Cardiac fibroblast (primary cell): ENCODE measurements at places on chromosomes 6 and 20.

- DNase-seq: no peak
These were observed 407.6 kb downstream of the COL12A1 start for GRCh38 chr6:74798302-74798701.

- DNase-seq: no peak
These were observed 144.3 kb downstream of the ADGRB3 start for GRCh38 chr6:68779366-68779765.

DNA sequence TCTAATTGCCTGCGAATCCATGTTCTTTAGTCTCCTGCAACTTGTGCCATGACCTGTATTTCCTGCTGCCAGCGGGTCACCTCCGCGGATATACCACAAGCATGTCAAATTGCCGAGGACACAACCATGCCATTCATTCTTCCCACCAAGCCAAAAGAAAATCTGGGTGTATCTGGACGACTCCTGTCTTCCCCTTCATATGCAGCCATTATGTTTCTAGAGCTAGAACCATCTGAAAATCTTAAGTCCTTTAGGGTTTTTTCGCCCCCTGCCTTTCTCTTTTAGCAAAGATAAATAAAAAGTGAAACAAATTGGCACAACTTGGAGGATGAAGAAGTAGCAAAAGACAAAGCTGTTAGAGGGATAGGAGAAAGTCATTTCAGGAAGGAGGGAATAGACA, 242.6 kb downstream of the ARID1B start:
- no peak for DNase-seq

GRCh38 chr6:138885156-138885819, 89.4 kb downstream of the ECT2L start:
- no peak for DNase-seq

GRCh38 chr6:37483917-37484785, 15.5 kb downstream of the CCDC167 start:
- DNase-seq: peak; percentile 51

DNA sequence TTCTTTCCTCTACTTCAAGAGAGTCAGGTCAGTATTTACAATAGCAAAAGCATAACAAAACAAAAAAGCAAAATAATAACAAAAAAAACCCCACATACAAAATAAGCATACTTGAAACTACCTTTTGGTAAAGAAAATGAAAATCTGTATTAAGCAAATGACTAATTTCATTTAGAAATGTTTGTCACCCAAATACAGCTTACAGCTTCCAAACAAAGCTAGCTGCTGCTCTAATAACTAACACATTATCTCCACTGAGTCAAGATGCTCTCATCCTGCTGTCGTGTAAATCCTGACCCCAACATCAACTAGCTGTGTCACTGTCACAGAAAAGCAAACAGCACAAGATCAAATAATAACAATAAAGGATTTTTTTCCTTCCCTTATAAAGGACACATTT, 21.7 kb downstream of the MAP7 start:
- no peak for DNase-seq

GRCh38 chr20:9660236-9660868, 146.0 kb downstream of the LAMP5 start:
- DNase-seq: peak; percentile 3

DNA sequence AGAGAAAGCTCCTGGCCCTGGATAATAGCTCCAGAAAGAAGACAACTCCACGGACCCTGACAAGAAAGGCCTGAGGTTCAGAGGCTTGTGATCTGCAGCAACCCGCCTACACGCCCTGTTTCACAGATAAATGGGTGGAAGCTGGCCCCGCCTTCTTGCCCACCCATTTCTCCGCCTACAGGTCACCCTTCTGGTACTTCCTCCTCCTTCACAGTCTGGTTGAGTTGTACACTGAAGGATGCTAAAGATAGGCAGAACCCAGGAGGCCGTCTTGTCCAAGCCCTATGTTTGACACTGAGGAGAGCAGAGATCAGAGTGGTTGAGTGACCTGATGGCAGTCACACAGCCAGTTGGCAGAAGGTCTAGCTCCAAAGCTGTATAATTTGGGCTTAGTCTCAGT, 34.2 kb upstream of the MDGA1 start:
- DNase-seq: no peak

- DNase-seq: no peak
These were observed 11.4 kb upstream of the CAPN11 start for GRCh38 chr6:44147256-44147655.

DNA sequence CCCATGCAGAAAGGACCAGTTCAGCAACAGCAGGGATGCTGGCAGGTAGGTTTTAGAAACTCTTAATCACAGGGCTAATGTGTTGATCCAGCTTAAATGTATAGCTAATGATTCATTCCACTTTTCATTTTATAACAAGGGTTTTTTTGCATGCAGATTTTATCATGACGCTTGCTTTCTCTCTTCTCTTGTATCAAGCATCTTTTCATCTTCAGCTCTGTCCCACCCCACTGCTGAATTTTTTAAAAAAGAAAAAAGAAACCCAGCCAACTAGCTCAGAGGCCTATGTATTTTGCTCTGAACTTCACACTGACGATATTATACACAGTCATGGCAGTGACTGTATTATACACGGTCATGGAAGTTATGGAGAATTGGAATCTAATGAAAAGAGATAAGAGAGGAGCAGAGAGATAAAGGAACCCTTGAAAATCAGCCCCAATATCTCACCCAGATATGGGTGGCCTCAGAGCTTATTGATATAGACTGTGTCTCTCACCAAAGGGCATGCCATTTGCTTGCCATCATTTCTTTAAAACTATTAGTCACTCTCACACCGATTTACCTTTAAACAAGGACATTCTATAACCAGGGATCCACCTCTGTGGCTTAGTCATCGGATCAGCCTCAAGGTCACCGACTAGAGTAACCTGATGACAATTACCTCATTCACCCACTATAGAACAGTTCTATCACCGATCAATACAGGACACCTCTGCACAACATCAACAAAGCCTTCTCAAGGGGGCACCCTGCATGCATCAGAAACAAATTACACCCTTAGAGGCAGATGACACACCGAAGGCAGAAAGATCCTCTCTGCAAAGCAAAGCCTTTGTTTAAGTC, 222.0 kb downstream of the ATXN1 start:
- DNase-seq: no peak

DNA sequence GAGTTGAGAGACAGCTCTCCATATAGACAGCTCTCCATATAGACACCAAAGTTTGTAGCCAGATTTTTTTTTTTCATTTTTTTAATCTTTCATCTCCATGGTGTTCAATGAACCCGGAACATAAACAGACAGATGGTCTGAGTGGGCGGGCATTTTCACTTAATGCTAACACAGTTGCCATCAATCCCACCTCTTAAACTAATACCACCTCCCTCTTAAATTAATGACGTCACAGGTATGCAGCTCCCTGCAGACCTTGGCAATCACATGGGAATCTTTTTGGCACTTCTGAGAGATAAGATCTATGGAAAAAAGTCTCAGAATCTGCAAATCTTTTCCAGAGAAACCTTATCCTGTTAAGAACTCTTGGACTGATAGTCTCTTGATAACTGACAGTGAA, 43.2 kb downstream of the PFDN4 start:
- DNase-seq: no peak

DNA sequence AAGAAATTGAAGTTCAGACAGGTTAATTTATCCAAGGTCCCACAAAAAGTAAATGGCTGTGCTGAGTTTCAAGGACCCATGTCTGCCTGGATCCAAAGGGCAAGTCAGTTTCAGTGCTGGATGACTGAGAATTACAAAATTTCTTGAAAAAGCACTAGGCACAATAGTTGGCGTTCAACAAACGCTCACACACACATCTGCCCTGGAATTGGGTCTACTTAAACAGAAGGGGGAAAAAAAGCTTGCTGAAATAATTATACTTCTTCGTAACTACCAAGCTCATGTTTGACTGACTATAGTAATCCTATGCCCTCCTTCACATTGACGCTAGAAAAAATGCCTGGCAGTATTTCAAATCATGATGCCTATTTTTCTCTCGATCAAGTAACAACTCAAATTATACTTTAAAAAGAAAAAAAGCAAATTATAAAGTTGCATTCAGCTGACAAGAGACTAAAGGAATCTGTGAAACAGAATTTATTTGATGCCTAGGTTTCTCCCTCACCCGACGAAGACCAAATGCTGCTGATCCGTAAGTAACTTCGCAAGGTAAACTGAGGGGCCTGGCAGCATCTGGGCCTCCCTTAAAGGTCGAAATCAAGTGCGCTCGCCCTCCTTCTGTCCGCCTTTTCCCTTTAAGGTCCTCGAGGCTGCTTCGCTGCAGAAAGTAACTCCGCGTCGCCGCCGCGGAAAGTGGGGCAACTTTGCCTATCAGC, 650 bp upstream of the CD2AP start:
- DNase-seq: no peak

GRCh38 chr20:32780749-32781655, 18.8 kb downstream of the DNMT3B start:
- no peak for DNase-seq

- DNase-seq: no peak
These were observed 15.4 kb downstream of the SPINT3 start for GRCh38 chr20:45500022-45500421.

DNA sequence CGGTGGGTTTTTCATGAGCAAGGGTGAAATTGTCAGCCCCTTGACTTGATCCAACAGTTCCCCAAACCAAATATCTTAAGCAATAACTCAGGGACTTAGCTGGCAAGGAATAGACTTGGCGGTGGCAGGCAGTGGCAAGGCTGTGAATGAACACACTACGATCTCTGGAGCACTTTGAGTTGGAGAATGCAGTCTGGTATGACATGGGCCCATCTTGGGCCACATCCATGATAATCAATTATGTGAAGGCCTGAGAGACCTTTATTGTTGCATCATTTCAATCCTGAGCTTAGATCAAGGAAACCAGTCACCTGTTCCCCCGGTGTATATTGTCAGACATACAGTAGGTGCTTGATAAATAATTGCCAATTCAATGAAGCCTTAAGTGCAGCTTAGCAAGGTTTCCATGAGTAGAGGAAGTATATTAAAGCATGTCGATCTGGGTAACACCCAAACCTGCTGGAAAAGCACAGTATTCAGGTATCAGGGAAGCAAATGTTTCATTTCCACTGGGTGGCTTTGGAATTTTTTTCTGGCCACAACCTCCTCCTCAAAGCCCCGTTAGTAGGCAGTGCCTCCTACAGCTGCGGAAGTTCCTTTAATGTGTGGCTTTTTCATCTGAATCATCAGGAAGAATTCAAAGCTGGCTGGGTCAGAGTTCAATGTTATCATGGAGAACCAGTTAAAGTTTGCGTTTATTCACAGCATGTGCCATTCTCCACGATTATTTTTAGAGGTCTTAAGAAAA, 10.2 kb downstream of the CASS4 start:
- DNase-seq: peak; percentile 76

DNA sequence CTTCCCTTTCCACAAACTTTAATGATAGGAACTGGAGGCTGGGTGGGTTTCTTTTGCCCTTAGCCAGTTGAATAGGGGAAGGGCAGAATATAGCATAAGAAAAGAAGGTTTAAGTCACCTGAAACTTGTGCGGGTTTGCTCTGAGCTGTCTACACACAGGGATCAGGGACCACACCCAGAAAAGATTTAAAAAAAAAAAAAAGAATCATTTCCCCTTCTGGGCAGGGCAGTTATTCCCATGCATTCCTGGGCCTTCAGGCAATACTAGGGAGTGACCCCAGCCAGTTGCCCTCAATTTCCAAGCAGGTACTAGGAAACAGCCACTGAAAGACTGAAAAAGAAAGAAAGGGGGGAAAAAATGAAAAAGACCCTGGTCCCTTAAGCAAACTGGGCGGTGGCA, 39.6 kb upstream of the HDAC2 start:
- no peak for DNase-seq

DNA sequence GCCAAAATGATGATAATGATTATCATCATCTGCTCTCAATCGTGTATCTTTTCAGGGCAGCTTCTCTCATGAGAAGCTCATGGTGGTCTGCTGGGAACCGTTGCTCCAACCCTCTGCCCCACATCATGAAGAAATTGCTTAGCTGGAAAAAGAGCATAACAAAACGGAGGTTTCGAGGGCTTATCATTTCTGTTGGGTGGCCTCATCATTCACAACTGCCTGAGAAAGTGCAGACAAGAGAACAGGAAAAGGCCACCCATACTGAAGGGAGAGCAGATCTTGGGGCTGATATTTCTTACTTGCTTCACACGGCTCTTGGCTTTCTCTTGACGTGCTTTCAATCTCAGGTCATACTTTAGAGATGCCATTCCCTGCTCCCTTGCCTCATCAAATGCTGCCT, 471.6 kb downstream of the CD83 start:
- no peak for DNase-seq

GRCh38 chr6:145155411-145155810, 579.9 kb downstream of the EPM2A start:
- no peak for DNase-seq

DNA sequence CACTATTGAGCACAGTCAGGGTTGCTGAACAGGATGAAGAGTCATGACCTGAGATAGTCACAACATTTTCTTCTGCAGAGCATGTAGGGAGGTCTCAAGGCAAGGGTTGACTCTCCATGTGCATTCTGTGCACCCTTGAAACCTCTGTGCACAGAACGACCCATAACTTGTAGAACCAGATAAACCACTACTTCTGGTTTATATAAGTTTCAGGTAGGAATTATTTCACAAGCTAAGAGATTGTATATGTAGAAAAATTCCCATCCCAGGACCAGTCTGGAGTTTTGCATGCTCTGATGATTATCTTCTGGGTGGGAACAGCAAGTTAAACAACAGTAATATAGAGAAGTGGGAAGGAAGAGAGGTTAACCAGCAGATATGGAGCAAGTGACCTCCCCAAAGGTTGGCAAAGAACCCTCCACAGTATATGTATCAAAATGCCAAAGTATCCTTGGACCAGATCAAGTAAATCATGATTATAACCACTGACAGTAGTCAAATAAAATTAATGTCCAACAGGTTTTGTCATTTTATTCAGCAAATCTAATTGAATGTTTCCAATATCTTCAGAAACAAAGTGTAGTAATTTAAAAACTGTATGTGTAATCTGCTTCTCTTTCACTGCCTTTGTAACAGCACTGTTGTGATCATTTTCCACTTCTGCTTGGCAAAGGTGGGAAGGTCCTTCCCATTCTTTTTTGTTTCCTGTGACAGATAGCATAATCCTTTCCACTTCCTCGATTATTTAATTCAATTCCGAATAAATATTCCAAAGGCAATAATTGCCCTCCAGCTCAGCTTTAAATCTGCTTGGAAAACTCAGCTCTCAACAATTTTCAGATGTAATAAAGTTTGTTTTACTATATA, 104.4 kb downstream of the SYNE1 start:
- DNase-seq: no peak

GRCh38 chr20:60837173-60837770, 414.8 kb upstream of the CDH4 start:
- DNase-seq: no peak

- peak; percentile 60 for DNase-seq
These were observed 56.3 kb upstream of the EYA4 start for GRCh38 chr6:133184798-133185372.
